ENCODE measurements at places on chromosomes 11 and 22.

- no peak for DNase-seq
Measured at GRCh38 chr11:81497202-81497804, 1236.4 kb downstream of the FAM181B start.

DNA sequence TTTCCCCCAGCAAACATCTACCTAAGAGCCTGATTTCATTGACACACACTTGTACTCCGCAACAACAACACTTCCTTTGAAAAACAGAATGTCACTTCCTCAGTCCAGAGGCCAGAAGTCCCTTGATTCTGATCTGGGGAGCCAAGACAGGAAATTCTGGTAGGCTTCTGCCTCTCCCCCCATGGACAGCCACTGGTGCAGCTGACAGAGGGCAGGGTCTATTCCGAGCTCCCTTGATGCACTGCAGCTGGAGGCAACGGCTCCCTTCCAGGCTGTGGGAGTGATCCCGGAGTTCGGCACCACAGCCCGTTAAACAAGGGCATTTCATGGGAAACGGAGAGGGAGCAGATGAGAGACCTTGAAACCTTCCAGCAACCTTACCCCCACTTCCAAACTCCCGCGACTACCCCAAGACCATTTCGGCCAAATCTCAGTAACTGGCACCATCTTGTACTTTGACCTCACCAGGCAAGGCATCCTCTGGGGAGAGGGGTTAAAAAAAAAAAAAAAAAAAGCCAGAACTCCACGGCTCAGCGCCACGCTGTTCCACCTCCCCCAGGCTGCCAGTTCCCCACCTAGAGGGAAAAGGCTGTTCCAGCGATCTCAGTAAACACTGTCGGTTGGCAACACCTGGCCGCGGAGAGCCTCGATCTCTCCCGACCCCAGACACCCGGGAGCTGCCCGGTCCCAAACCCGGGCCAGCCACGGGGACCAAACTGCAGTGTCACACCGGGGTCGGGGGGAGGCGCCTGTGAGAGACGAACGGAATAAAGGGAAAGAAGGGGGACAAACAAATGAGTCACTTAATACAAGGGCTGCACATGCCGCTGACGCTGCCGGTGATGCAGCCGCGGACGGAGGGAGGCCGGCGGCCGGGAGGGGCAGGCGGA is 1.1 kb downstream of the GAB2 start:
- peak; percentile 23 for DNase-seq

GRCh38 chr11:15153231-15153630 is 38.5 kb downstream of the INSC start:
- no peak for DNase-seq

- DNase-seq = no peak
Measured at GRCh38 chr11:86932259-86932585, 23.0 kb downstream of the FZD4 start.

DNA sequence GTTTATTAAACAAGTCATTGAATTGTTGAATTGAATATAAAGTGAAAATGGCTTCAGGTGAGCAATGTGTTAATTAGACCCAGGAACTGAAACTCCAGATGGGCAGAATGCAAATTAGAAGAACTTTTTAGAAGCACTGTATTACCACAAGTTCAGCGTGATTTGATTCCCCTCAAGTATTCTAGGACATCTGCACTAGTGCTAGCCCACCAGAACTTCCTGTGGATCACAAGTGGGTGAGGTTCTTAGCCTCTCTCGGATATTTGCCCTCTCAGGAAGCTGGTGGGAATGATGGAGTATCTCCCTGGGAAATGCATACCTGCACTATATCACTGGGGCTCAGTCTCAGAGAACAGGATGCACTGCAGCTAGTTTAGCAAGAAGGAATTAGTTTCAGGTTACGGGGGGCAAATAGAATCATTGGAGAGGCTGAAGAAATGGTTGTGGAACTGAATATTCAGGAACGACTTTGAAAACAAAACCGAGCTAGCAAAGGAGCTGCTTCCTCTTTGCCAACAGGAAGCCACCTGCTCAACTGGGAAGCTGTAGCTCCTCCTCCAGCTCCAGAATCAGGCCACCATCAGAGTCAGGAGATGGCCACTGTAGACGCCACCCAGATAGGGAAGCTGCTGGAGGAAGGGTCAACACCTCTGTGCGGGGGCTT is 74.3 kb downstream of the DHCR7 start:
- no peak for DNase-seq

DNA sequence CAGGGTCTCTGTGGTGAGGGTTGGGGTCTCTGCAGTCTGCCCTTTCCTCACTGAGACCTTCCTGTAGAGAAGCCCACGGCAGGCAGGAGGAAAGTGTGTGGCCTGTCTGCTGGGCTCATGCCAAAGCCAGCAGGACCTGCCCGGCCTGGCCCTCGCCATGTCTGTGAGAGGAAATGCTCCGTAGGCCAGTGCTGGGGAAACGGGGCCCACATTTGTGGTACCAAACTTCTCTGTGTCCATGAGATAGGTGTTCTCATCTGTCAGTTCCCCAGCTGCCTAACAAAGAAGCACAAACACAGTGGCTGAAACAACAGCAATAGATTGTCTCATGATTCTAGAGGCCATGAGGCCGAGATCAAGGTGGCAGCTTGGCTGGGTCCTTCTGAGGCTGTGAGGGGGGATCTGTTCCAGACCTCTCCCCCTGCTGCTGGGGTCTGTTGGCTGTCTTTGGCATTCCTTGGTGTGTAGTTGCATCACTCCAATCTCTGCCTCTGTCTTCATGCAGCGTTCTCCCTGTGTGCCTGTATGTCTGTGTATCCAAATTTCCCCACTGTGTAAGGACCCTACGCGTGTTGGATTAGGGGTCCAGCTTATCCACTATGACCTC is 772.5 kb downstream of the TBC1D22A start:
- no peak for DNase-seq

DNA sequence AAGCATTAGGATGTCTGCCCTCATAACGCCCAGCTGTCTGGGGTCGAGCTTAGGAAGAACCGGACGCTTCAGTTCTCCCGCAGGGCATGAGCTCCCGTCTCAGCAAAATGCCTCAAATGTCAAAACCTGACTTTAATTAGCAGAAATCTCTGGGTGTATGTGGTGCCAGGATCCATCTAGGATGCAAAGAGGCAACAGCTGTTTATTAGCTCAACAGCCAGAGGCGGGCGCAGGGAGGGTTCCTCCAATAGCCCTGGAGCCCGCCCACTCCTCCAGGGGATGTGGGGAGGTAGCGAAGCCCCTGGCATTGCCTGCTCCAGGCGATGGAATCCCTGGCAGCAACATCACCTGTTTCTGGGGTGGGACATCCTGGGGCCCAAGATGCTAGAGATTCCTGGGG is 39.4 kb upstream of the RTL6 start:
- no peak for DNase-seq

DNA sequence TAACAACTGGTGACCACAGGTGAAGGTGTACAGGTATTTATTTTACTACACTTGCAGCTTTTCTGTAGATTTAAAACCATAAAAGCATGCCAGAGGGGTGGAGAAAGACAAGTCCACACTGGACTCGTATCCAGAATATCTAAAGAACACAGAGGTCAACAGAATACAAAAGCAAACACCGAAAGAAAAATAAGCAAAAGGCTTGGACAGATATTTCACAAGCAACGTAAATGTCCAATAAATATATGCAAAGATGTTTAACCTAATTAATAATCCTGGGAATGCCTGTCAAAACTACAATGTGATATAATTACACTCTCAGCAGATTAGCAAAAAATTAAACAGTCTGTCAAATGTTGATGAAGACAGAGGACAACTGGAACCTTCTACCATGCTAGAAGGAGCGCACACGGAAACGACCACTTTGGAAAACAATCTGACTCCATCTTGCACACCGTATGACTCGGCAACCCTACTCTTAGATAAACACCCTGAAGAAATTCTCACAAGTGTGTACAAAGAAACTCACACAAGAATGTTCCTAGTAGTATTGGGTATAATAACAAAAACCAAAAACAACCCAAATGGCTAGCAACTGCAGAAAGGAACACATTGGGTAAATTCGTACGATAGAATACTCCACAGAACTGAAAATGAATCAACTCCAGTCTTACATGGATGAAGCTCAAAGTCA is 27.2 kb downstream of the GNB1L start:
- DNase-seq = no peak

DNA sequence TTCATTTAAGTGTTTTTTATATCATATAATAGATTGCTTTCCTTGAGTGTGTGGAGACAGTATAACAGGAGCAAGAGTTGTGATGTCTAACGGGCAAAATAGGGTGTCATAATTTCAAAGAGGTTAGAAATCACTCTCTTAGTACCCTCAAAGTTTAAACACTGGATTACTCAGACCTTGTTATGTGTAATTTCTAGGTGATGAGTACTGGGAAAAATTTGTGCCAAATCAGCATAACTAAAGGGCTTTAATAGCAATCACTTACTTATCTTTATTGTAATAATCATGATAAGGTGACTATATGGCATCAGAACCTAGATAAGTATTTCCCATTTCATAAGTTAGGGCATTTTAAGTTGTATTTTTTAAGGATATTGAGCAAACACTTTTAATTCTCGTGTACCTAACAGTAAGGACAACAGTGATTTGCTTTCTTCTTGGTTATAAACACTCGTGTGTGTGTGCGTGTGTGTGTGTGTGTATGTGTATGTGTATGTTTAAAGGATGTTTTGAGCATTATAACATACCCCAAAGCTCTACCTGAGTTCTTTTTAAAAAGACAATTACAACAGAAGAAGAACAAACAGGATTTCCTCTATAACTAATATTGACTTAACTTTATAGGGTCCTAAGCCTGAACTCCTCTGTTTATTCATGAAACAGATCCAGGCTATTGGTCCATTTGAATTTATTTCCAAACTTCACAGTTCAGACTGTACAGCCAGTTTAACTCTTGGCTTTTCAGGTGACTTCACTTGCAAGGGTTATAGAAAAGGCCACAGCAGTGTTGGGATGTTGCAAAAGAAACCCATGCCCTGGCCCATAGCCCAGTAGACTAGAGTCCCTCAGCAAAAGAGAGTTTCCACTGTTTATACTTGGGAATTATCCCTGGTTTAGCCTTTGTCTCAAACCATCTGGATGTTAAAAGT is 23.7 kb upstream of the PDE3B start:
- no peak for DNase-seq

DNA sequence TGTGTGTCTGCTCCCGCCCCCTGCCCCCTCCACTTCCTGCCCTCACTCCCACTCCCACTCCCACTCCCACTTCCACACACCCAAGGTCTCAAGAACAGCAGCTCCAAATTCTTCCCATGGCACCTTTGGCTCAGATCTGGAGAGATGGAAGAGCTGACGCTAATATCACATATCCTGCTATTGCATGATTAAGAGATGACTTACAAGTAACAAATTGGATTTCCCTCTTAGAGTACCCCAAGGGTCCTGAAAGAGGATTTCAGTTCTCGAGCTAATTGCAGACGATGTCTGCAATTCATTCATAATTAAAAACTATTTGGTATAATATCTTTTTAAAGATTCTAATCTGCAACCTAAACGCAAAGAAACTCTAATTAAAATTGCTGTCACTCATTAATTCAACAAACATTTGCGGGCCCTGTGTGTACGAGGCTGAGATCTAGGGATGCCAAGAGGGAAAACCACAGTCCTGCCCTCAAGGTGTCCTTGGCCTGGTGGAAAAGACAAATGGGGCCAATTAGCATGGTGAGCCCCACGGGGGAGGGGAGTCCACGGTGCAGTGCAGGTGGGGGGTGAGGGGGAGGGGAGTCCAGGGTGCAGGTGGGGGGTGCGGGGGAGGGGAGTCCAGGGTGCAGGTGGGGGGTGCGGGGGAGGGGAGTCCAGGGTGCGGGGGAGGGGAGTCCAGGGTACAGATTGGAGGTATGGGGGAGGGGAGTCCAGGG is 50.3 kb downstream of the CELSR1 start:
- DNase-seq = no peak

- no peak for DNase-seq
Measured at GRCh38 chr22:22094921-22095320, 112.3 kb upstream of the TOP3B start.

GRCh38 chr11:106827687-106828086 is 190.6 kb downstream of the GUCY1A2 start:
- no peak for DNase-seq

GRCh38 chr11:118415062-118415738 is 13.8 kb downstream of the ATP5MG start:
- DNase-seq = no peak

DNA sequence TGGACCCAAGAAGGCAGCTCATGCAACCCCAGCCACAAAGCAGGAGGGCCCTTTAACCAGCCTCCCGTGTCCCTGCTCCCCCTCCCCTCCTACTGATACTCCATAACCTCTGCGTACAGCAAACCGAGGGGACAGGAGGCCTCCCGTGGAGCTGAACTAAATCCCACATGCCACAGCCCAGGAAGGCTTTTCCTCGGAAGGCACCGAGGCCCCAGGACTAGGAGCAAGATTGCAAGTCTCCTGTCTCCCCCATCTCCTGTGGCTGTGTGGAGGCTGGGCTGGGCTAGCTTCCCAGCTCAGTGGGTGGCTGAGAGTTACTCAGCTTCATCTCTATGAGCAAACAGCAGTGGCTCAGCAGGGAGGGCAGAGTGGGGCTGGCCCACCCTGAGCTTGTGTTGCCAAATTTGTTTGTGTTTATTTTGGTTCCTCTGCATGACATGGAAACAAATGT is 62.7 kb upstream of the NECTIN1 start:
- no peak for DNase-seq

GRCh38 chr11:57639321-57640067 is 10.2 kb downstream of the YPEL4 start:
- DNase-seq = no peak

- DNase-seq = no peak
Measured at GRCh38 chr11:27084518-27084917, 43.9 kb downstream of the BBOX1 start.

- no peak for DNase-seq
Measured at GRCh38 chr22:28630177-28630574, 49.5 kb downstream of the TTC28 start.

- no peak for DNase-seq
Measured at GRCh38 chr11:106553304-106553703, 465.0 kb downstream of the GUCY1A2 start.

DNA sequence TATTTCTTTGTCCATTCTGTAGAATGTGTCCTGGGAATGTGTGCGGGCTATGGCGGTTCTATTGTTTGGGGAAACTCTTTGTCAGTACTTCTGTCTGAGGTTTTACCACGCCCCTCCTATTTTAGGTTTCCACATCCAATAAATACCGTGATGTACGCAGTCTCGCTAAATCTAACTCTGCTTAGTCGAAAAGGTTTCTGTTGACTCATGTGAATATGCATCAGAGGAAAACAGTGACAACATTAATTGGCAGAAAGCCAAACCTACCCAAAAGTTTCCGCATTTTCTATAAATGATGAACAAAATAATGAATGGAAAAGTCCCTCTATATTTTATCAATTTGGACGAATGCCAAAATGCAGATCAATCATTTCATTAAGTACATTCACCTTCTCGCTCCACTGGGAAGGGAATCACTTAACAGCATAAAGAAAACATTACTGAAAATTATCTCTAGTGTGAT is 143.4 kb downstream of the MAML2 start:
- DNase-seq = no peak

GRCh38 chr11:584287-584686 is 8.0 kb downstream of the PHRF1 start:
- no peak for DNase-seq

- no peak for DNase-seq
Measured at GRCh38 chr11:123851110-123851509, 34.4 kb downstream of the TMEM225 start.
